Epithelial cell of alveolus of lung (primary cell): ENCODE measurements at places on chromosomes 16 and 17. TPM values are rescaled to one million over a fixed set of nuclear protein-coding genes. Genes with fewer than 3 reads are reported as not detected.

Gene MT1F
- total RNA-seq: 1.3 and 5.2 TPM in 2 replicates

Gene ACSM5
- total RNA-seq: 0.16 TPM in 1 of 2 replicates, not detected in the other

Gene CCR7
- total RNA-seq: 0.72 TPM in 1 of 2 replicates, not detected in the other

Gene SNX11
- 7.7 and 12.3 TPM in 2 replicates for total RNA-seq

Gene ZNF689
- total RNA-seq: 6.3 and 9.3 TPM in 2 replicates

Gene CES3
- total RNA-seq: 0.24 TPM in 1 of 2 replicates, not detected in the other

Gene ZNF23
- 5.9 and 8.9 TPM in 2 replicates for total RNA-seq

Gene USP6
- total RNA-seq: 0.24 TPM in 1 of 2 replicates, not detected in the other

Gene BRICD5
- 0.13 and 1.2 TPM in 2 replicates for total RNA-seq

Gene KCNJ18
- total RNA-seq: not detected in 2 replicates

Gene ZNF624
- 4.8 and 6.6 TPM in 2 replicates for total RNA-seq

Gene HS3ST3A1
- 36.4 and 55.3 TPM in 2 replicates for total RNA-seq

Gene CPPED1
- total RNA-seq: 1.8 and 3.6 TPM in 2 replicates

Gene KCNJ2
- 1.7 and 3.7 TPM in 2 replicates for total RNA-seq

Gene C17orf50
- not detected in 2 replicates for total RNA-seq

Gene SMTNL2
- under 0.01 and 10.9 TPM in 2 replicates for total RNA-seq

Gene DLG4
- 11.8 and 18.9 TPM in 2 replicates for total RNA-seq

Gene CYGB
- total RNA-seq: 92.3 and 137 TPM in 2 replicates

Gene TBC1D28
- total RNA-seq: not detected in 2 replicates

Gene RNF222
- total RNA-seq: not detected in 2 replicates

Gene TNFSF13
- 4.1 and 4.9 TPM in 2 replicates for total RNA-seq

Gene KCNH6
- total RNA-seq: not detected in 2 replicates

Gene GGT6
- total RNA-seq: not detected in 2 replicates

Gene ACSM3
- 0.78 and 2.2 TPM in 2 replicates for total RNA-seq

Gene PRSS53
- total RNA-seq: 0.52 and 8.1 TPM in 2 replicates

Gene TOX3
- 5.0 TPM in 1 of 2 replicates, not detected in the other for total RNA-seq

Gene SCGB1C2
- total RNA-seq: not detected in 2 replicates

Gene BPTF
- total RNA-seq: 18.5 and 60.6 TPM in 2 replicates

Gene CD300E
- not detected in 2 replicates for total RNA-seq

Gene KANSL1
- total RNA-seq: 19.0 and 58.4 TPM in 2 replicates

Gene INCA1
- total RNA-seq: 0.32 and 0.39 TPM in 2 replicates

Gene RNU2-1
- total RNA-seq: not detected in 2 replicates

Gene ITGB3
- total RNA-seq: 10.9 and 93.0 TPM in 2 replicates

Gene ZG16
- not detected in 2 replicates for total RNA-seq

Gene KRTAP9-2
- not detected in 2 replicates for total RNA-seq

Gene CTRB2
- not detected in 2 replicates for total RNA-seq

Gene SDK2
- total RNA-seq: 0.48 and 3.1 TPM in 2 replicates

Gene DUXB
- total RNA-seq: not detected in 2 replicates
